ENCODE measurements at places on chromosomes 7 and 10.

DNA sequence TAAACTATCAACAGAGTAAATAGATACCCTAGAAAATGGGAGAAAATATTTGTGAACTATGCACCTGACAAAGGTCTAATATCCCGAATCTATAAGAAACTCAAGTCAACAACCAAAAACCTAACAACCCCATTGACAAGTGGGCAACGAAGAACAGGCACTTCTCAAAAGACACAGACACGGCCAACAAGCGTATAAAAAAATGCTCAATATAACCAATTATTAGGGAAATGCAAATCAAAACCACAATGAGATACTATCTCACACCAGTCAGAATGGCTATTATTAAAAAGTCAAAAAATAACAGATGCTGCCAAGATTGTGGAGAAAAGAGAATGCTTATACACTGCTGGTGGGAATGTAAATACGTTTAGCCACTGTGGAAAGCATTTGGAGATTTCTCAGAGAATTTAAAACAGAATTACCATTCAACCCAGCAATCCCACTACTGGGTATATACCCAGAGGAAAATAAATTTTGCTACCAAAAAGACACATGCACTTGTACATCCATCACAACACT lies 63.2 kb upstream of the CAV2 start:
- DNase-seq: no peak

DNA sequence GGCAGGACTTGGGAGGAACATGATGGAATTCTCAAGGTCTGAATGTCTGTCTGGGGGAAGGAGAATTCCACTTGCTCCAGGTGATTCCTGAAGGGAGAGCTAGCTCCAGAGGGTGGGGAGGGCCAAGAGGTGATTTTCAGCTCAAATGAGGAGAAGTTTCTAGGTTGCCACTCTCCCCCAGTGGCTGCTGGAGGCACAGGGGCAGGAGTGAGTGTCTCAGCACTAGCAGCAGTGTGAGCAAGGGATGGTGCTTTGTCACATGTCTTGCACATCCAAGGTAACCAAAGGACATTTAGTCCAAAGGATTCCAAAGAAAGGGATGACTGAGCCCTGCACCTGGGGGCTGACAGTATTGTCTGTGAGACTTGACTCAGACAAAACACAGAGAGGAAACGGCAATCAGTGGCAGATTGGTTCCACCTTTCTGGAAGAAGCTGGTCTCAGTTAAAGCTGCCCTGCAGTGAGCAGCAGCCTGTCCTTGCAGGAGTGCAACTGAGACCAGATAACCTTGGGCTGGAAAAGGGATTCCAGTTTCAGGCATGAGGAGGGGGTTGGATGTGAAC lies 51.2 kb upstream of the PCBD1 start:
- no peak for DNase-seq

DNA sequence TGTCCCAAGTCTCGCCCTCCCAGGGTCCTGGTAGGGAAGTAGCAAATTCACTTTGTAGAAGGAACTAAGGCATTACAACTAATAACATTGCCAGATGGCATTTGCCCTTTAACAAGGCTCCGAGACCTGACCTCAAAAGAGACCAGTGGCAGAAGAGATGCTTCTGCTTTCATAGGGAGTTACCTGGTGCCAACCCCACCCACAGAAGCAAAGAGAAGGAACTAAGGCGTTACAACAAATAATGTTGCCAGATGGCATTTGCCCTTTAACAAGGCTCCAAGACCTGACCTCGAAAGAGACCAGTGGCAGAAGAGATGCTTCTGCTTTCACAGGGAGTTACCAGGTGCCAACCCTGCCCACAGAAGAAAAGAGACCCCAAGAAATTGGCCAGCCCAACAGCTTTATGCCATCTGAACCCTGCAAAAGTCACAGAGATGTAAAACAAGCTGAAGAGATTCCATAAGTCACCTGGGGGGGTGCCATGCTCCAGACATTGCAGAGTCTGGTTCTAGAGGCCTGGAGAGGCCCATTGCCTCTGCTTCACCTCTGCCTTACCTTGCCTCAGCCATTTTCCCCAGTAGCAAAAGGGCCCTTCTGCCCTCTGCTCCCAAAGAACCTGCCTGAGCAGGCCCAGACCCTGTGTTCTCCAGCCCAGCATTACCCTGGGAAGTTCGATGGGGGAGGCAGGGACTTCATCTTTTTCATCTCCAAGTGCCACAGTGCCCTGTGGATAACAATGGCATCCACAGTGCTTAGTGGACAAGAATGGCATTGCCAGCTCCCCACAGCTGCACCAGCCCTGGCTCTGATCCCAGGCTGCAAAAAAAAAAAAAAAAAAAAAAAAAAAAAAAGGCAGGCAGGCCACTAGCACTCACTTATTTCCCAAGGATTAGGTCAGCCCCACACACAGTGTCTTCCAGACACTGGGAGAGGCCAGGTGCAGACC lies 179.5 kb upstream of the PLXNA4 start:
- DNase-seq: peak; percentile 36

DNA sequence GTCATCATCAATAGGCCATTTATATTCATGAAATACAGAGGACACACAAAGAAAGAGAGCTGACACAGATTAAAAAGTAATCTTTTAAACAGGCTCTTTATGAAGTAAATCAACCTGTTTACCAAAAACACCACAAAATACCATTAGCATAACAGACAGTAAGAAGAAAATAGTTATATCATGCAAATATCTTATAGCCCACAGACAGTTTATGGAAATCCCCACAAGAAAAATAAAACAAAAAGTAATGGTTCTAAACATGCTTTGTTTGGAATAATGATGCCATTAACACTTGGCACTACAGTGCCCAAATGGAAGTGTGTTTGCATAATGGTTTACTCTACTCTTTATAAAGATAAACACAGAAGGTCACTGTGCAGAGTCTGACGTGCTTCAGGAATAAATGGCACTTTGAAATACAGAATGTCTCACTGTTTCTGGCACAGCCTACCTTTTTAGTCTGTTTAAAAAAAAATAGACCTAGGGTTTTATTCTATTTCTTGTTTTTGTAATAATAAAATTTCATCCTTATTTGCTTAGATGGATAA lies 30.1 kb downstream of the SEMA3D start:
- DNase-seq: no peak

DNA sequence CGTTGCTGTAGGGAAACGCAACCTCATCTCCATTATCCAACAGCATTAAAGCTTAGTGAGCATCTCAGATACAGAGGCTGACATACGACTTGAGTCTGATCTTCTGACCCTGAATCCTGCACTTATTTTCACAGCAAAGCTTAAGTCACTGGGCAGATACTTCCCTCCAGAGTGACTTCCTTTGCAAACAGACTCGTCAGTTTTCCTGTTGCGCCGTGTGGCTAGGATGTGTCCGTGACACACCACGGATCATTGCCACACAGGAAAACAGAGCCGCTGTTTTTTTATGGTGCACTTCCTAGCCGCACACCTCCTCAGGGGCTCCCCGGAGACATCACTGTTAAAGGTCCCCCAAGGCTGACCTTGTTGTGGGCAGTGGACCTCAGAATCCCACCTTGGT lies 94.9 kb upstream of the MKI67 start:
- DNase-seq: no peak
